ENCODE measurements at places on chromosomes 2 and 18. TPM values are rescaled to one million over a fixed set of nuclear protein-coding genes. Genes with fewer than 3 reads are reported as not detected.

The COBLL1 gene
- total RNA-seq = 43.7 TPM

DNA sequence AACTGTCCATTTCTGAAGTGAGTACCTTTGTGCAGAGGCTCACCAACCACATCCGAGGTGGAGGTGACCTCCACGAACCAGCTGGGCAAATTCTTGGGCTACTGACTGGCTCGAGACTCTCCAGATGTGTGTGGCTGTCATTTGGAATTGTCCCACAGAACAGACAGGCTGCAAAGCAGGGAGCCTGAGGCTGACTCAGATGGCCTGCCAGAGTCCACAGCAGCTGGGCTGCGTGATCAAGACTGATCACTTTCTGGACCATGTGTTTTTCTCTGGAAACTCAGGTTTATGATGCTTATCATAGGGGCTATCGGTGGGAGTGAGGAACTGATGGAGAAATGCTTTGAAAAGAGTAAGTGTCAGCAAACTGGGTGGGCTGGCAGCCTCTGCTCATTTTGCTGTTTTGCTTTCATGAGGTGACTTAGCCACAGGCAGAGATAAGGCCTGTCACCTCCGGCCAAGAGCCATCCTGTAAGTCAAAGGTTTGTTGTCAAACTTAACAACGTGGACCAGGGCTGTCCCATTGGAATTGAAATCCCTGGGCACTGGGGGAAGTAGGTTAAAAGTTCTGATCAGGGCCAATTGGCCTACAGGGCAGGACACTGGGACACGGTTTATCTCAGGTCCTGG is 120.4 kb downstream of the LIPG start:
- H3K27me3 ChIP-seq = no peaks in the 10 kb centered on the region
- no peak overlapping the region for H3K4me3 ChIP-seq
- H3K27ac ChIP-seq = no peak overlapping the region
- H3K4me1 ChIP-seq = peaks cover 4% of the 10 kb centered on the region
- H3K36me3 ChIP-seq = no peaks in the 10 kb centered on the region

DNA sequence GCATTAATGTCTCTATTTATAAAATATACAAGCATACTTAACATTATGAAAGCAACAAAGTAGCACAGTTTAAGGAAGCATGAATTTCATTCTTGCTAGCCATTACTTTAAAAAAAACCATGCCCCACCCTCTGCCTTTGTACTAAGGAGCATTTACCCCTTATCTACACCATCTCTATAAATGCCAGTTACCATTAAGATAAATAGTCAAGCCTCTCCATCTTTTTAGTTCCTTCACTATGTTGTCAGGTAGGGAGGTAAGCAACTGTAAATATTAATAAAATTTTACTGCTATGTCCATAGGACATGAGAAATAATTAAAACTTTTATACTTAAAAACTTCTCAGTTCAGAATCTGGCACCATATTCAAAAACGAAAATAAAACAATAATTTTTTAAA is 42.1 kb downstream of the ROCK1 start:
- H3K27ac ChIP-seq = no peak overlapping the region
- H3K4me1 ChIP-seq = peaks cover 39% of the 10 kb centered on the region
- peaks cover 5% of the 10 kb centered on the region for H3K36me3 ChIP-seq
- H3K27me3 ChIP-seq = no peaks in the 10 kb centered on the region
- H3K4me3 ChIP-seq = no peak overlapping the region
- DNase-seq = no peak

DNA sequence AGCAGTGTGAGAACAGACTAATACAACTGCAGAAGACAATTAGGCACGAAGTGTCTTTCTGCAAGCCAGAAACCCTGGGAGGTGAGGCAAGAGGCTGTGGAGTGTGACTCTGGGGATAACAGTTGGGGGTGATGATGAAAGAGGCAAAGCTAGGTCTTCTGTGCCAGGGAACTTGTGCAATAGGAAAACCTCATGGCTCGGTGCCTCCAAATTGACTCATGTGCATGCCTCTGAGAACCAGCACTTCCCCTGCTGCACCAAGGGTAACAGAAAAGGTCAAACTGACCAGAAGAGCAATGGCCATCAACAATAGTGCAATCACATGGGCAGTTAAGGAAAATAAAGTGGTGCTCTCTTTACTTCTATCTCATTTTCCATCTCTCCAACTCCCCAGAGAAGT is 136.4 kb downstream of the SCG2 start:
- H3K27ac ChIP-seq = peak overlapping the region; percentile 80
- H3K4me1 ChIP-seq = peaks cover 48% of the 10 kb centered on the region
- H3K4me3 ChIP-seq = no peak overlapping the region
- H3K27me3 ChIP-seq = no peaks in the 10 kb centered on the region
- H3K36me3 ChIP-seq = peaks cover 1% of the 10 kb centered on the region

The RIOK3 gene
- total RNA-seq = 50.3 TPM

The FAHD2B gene
- 23.2 TPM for total RNA-seq

GRCh38 chr2:205650931-205651330 is 31.4 kb upstream of the NRP2 start:
- no peak overlapping the region for H3K4me3 ChIP-seq
- H3K27me3 ChIP-seq = no peaks in the 10 kb centered on the region
- DNase-seq = no peak

DNA sequence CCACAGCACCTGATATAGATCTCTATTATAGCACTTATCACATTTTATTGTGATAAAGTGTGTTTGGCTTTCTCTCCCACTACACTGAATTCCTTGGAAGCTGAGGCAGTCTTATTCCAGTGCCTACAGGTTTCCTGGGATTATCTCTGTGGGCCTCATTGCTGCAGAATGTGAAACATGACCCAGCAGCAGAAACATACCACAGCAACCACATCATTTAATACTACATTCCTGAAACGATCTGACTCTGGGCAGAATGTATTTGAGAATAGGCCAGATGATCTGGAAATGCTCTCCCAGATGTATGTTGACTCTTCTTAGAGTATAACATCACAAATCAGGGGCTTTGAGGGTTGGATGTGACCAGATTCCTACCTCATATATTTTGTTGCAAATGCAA is 323.5 kb upstream of the TANK start:
- no peaks in the 10 kb centered on the region for H3K27me3 ChIP-seq
- H3K4me3 ChIP-seq = no peak overlapping the region
- H3K27ac ChIP-seq = peak overlapping the region; percentile 84
- peaks cover 17% of the 10 kb centered on the region for H3K4me1 ChIP-seq
- DNase-seq = no peak
- peaks cover 2% of the 10 kb centered on the region for H3K36me3 ChIP-seq

The CRYGC gene
- not detected for total RNA-seq

DNA sequence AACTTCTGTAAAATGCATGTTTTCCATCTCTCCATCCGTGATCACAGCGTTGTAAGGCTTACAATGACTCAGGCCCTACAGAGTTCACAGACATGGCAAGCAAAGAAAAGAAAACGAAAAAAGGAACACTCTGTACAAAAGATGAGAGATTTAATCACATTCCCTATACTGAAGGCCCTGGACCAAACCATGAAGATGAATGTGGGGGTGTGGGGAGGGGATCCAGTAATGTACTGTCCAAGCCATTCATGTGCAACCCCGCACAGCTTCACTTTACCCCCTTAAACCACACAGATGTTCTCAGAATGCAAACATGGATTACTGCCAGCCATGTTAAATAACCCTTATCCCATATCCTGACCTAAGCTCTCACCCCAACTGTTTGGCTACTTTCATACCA is 391.1 kb downstream of the NCKAP5 start:
- H3K27me3 ChIP-seq = no peaks in the 10 kb centered on the region
- H3K27ac ChIP-seq = peak overlapping the region; percentile 49
- no peak overlapping the region for H3K4me3 ChIP-seq
- DNase-seq = no peak
- H3K4me1 ChIP-seq = peaks cover 34% of the 10 kb centered on the region

DNA sequence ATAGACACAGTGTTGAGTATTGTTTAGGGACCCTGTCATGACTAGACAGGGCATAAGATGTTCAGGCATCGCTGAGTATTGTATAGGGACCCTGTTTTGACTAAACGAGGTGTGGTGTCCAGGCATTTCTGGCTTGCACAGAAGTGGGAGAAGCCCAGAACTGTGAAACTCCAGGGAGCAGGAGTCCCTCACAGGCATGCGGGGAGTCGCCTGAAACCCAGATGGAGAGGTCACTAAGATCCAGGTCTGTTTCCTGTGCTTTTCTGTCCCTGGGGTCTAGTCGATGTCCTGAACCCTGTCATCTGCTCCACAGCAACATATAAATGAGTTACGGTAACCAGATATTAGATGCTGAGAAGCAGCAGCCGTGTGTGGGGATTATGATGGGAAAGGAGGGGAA is 469.0 kb upstream of the SALL3 start:
- peaks cover 26% of the 10 kb centered on the region for H3K27me3 ChIP-seq
- DNase-seq = no peak
- H3K27ac ChIP-seq = no peak overlapping the region
- no peaks in the 10 kb centered on the region for H3K36me3 ChIP-seq
- peaks cover 11% of the 10 kb centered on the region for H3K4me1 ChIP-seq

GRCh38 chr2:227164763-227165291 is 403 bp downstream of the COL4A3 start:
- H3K4me1 ChIP-seq = peaks cover 5% of the 10 kb centered on the region
- H3K27ac ChIP-seq = no peak overlapping the region
- H3K27me3 ChIP-seq = no peaks in the 10 kb centered on the region
- peak overlapping the region; percentile 76 for H3K4me3 ChIP-seq
- no peak for DNase-seq

DNA sequence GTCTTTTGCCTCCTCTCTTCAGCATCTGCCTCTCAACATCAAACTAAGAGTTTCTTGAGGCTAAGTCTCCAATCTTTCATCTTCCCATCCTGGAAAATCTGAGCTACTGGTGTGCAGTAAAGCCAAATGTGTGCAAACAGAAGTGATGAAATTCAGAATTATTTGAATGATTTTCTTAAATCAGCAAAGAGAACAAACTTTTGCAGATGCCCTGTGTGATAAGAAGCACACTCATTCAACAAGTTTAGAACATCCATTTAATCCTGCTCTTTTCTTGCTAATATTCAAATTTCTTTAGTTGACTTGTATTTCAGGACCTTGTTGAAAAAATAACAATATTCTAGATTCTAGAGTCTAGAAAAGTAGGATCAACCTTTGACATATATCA is 1374.9 kb upstream of the CELF4 start:
- no peaks in the 10 kb centered on the region for H3K36me3 ChIP-seq
- no peaks in the 10 kb centered on the region for H3K4me1 ChIP-seq
- H3K4me3 ChIP-seq = no peak overlapping the region
- DNase-seq = no peak

DNA sequence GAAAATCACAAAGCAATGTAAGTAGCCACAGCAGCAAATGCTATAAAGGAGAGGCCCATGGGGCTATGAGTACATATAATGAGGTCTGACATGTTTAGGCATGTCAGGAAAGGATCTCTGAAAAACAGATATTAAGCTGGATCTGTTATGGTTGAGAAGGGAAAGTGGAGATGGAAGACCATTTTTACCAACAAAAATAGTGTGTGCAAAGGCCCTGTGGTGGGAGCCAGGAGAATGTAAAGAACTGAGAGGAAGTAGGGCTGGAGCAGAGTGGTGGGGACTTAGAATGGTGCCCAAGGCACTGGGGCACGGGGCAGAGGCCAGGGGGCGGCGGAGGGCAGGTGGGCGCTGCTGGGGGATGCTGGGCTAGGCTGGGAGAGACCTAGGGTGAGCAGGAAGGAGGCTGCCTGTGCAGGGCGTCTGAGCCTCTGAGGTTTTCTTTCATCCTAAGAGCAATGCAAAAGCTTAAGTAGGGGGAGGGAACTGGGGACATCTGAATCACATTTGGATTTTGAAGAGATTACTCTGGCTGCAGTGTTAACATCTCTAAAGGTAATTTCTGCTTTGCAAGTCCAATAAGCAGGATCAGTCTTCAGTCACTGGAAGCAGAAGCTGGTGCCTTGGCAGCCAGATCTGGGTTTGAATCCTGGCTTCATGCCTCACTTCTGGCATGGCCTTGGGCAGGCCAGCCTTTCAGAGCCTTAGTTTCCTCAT is 4.9 kb upstream of the AGFG1 start:
- peak overlapping the region; percentile 53 for H3K27ac ChIP-seq
- no peak overlapping the region for H3K4me3 ChIP-seq
- no peaks in the 10 kb centered on the region for H3K36me3 ChIP-seq
- no peaks in the 10 kb centered on the region for H3K27me3 ChIP-seq

GRCh38 chr2:237695201-237695780 is 67.9 kb downstream of the LRRFIP1 start:
- no peaks in the 10 kb centered on the region for H3K27me3 ChIP-seq
- peak overlapping the region; percentile 52 for H3K4me3 ChIP-seq
- H3K36me3 ChIP-seq = no peaks in the 10 kb centered on the region
- no peak for DNase-seq

The EPAS1 gene
- total RNA-seq = 122 TPM

GRCh38 chr2:9666306-9666705 is 35.5 kb upstream of the YWHAQ start:
- no peaks in the 10 kb centered on the region for H3K36me3 ChIP-seq
- H3K27ac ChIP-seq = peak overlapping the region; percentile 69
- H3K4me1 ChIP-seq = peaks cover 33% of the 10 kb centered on the region
- no peak overlapping the region for H3K4me3 ChIP-seq

DNA sequence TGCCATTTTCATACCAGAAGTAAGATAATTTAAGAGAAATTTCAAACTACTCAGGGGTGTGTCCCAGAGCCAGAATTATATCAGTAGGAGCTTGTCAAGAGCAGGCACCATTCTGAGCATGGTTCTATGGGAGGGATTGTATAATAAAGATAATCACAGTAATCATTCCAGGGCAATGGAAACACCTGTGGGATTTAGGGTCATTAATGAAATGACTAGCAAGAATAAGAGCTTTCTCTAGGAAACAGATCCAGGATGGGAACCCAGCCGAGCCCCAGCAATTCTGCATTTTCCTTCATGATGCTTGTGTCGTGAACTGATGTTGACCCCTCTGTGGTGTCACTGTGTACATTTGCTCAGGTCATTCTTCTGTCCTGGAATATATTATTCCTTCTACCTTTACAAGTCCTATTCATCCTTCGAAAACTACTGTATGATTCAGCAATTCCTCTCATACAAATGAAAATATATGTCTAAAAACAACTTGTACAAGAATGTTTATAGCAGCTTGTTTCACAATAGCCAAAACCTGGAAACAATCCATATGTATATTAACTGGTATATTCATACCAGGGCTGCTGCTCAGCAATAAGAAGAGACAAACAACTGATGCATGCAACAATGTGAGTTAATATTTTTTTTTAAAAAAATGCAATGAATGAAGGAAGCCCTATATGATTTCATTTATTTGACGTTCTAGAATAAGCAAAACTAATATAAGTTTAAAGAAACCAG is 687.8 kb upstream of the KLHL29 start:
- H3K4me1 ChIP-seq = no peaks in the 10 kb centered on the region
- H3K36me3 ChIP-seq = no peaks in the 10 kb centered on the region
- DNase-seq = no peak
- no peak overlapping the region for H3K4me3 ChIP-seq

The AKAIN1 gene
- not detected for total RNA-seq

DNA sequence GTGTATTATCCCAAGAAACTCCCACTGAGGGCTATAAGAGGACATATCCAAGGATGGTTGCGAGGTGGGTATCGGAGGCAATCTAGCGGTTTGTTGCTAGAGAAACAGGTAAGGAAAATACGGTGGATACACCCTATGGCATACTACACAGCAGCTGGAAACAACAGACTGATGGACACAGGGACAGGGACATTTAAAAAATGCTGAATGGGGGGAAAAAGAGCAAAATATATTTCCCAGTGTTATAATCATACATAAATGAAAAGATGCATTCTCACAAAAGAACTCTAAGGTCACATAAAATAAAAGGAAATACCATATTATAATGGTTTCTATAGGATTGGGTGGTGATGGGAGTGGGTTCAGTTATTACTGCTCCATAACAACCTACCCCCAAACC is 95.9 kb downstream of the SMC6 start:
- peaks cover 8% of the 10 kb centered on the region for H3K36me3 ChIP-seq
- no peaks in the 10 kb centered on the region for H3K27me3 ChIP-seq
- no peak for DNase-seq
- H3K27ac ChIP-seq = no peak overlapping the region
- no peaks in the 10 kb centered on the region for H3K4me1 ChIP-seq
- H3K4me3 ChIP-seq = no peak overlapping the region

The TMEFF2 gene
- 1.4 TPM for total RNA-seq

The ASB18 gene
- not detected for total RNA-seq

All from chondrocyte (in vitro differentiated cells).